ENCODE measurements at places on chromosomes 5 and 9.

GRCh38 chr9:126844085-126844484 is 16.4 kb upstream of the ZBTB34 start:
- no peak for DNase-seq

- no peak for DNase-seq
Observed at GRCh38 chr9:115192835-115193525, 75.0 kb upstream of the TNC start.

GRCh38 chr9:75775966-75776691 is 114.3 kb upstream of the PCSK5 start:
- DNase-seq = no peak

GRCh38 chr9:104177676-104178075 is 83.6 kb downstream of the SMC2 start:
- DNase-seq = no peak

DNA sequence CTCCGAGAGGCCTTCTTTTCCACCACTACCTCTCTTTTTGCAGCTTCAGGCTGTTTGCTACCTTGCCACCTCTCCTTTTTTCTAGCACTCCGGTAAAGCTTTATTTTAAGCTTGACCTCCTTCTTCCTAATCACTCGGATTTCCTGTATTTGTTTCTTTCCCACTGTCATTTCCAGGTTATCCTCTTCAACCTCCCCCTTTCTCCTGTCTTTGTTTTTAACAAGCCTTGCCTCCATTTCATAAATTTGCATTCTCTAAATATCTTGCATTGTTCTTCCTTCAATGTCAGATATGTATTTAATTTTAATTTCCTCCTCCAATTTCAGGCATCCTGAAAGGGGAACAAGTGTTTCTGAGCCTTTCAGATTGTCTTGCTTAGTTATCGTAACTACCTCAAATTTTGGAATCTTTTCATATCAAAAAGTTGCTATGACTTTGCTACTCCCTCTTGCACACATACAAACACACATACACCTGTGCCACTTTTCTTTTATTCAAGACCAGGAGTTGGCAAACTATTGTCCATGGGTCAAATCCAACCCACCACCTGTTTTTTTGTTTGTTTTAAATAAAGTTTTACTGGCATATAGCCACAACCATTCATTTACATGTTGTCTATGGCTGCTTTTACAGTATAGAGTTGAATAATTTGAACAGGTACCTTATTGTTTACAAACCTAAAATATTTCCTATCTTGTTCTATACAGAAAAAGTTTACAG is 22.7 kb downstream of the DPYSL3 start:
- no peak for DNase-seq

DNA sequence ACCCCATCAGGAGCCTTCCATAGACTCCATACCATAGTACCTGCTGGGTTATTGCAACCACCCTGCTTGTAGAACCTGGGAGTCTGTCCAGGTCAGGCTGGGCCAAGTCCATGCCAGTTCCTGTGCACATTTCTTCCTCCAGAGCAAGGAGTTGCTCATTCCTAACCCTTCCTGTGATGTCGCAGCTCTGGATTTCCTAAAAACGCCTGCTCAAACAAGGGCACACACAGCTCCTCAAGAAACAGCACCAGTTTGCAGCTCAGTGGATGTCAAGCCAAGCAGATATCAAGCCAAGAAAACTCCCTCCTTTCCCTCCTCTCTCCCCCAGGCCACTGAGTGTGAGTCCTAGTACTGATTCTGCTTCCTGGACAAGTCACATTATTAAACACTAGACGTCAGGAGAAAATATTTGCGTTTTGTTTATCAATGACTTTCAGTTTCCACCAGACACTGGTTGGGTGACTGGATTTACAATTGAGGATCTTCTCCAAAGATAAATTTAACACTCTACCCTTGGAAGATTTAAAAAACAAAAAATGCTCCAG is 59.6 kb downstream of the SLC1A1 start:
- no peak for DNase-seq

- DNase-seq = no peak
Observed at GRCh38 chr9:98484162-98484561, 224.6 kb downstream of the GABBR2 start.

DNA sequence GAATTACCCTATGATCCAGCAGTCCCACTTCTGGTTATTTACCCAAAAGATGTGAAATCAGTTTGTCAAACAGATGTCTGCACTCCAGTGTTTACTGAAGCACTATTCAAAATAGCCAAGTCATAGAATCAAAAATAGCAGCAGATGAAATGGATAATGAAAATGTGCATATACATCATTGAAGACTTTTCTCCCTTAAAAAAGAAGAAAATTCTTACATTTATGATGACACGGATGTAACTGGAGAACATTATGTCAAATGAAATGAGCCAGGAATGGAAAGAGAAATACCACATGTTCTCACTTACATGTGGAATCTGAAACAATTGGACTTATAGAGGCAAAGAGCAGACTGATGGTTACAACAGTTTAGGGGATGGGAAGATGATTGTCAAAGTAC is 21.5 kb upstream of the PLEKHG4B start:
- DNase-seq = no peak

DNA sequence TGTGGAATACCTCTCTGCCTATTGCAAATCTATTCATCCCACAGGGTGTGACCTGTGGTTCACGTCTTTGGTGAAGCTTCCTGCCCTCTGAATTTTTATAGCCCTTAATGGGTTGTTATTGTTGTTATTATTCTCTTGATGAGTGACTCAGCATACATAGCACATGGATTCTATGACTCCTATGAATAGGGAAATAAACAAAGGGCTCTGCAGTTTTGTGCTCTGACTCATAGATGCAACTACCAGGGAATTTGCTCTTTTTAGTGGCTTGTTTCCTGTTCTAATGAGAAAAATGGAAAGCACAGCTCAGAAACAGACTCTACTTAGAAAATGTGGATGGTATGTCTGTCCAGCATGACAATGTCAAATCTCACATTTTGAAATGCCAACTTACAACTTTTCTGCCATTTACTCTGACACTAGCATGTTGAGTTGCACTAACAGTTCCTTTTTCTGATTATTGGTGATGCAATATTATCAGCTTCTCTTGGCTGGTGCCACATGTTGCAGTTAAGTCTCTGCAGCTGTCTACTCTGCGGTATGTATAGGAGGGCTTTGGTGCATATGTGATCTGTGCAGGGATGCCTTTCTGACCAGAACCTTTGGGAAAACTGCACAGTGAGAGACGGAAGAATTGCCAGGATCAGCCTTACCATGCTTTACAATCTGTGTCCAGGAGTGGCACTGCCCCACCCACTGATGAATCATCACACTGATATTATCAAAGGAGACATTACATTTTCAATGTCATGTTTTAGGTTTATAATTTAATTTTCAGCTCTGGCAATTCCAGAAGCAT is 996.4 kb upstream of the WWC1 start:
- DNase-seq = no peak

GRCh38 chr5:31193591-31194467 is at the start of gene CDH6:
Gene CDH6 (plus strand): TSS chr5:31193686. CDS start chr5:31267474, 73,788 bp downstream.
- DNase-seq = no peak

DNA sequence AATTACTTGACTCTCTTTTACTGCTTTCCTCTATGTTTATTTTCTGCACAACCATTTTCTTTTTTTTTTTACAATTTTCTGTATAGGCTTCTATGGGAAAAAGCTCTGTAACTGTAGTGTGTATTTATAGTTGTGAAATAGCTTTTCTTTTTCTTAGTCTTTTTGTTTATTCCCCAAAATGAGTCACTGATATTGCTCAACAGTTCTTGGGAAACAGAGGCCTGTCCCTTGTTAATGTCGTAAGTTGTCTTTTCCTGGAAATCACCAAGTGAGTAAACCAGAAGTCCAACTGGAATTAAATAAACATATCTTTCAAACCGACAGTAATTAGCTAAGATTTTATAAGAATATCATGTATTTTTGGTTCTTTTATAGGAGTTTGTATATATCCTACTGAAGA is 325.1 kb upstream of the PRR16 start:
- DNase-seq = no peak

DNA sequence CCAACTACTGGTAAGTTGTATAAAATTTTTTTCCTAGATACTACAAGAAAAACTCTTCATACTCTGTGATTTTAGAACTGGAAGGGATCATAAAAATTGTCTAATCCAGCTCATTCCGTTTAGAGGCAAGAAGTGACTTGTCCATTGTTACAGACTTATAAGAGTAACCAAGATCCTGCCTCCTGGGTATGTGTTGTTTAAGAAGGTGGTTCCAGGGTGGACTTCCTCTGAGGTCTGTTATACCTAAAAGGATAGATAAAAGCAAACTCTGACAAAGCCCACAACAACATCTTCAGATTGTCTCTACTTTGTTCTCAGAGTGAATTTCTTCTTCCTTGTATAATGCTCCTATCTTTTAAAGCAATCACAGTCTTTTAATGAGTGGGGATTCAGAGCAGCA is 24.2 kb downstream of the TGFBR1 start:
- no peak for DNase-seq

GRCh38 chr5:102418531-102418930 is 80.3 kb downstream of the SLCO6A1 start:
- DNase-seq = no peak

DNA sequence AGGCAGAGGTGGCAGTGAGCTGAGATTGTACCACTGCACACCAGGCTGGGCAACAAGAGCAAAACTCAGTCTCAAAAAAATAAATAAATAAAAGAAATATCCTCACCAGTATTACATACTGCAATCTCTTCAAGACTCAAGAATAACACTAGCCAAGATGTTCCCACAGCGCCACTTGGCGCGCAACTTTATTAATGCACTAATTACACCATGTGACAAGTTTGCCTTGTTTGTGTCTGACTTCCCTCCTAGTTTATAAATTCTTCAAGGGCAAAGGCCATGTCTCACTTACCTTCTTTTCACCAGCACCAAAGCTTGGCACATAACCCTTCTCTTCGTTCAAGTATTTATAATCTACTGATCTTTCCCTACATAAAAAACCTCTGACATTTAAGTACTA is 4.8 kb downstream of the SKP1 start:
- DNase-seq = no peak

- DNase-seq = no peak
Observed at GRCh38 chr5:133818869-133819600, 149.4 kb downstream of the C5orf15 start.

DNA sequence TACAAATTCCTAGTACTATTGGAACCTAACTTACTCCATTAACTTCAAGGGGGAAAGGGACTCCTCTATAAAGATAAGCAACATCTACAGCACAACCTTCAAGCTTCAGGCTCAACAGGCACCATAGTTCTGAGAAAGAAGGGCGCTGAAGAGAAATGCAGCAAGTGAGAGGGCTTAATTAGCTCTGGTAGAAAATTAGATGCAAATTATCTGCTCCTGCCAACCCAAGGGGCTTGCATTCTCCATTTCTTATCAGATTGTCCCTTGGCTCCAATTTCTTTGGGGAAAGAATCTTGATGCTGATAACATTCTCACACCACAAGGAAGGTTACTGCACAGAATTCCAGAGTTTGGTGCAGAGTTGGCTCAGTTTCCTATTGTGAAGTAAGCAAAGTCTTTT is 214.6 kb downstream of the GABRG2 start:
- no peak for DNase-seq

DNA sequence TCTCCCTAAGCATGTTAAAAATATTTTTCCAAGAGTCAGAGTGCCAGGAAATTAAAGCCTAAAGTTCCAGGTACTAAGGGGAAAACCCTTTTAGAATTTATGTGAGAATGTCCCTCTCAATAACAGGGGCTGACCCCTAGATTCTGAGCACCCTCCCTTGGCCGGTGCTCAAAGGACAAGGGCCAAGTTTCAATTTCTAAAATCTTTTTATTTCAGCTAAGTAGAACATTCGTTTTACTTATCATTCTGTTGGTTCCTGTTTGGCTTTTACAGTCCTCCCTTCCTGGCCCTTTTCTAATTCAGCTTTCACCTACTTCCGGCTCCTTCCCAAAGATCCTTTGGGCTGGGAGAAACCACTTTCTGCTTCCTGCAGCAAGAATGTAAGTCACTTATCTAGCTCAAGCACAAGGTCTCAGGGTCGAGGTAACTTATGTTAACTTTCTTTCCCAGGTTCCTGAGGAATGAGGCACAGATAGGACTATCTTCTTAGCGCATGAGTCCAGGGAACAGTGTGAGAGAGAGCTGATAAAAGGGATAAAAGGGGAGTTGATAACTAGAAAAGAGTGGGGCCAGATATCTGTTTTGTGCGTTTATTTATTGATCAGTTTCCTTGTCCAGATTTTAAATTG is 34.6 kb upstream of the F2RL2 start:
- DNase-seq = no peak

DNA sequence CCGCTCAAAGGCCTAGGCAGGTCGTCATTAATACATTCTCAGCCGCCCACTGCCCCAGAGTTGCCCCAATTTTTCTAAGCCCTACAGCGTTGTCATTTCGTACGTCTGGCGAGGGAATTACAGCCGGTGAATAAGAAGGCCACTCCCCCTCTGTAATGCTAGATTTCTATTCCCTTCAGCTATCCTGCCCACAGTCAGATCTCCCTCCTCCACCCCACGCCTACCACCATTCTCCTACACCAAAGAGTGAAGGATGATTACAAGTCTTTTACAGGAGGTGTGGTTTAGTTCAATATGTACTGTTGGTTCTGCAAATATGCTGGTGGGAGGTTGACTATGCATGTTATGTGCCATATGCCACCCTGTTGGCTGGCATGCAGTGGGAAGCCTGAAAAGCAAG is 83.7 kb upstream of the SMIM15 start:
- DNase-seq = no peak

- DNase-seq = no peak
Observed at GRCh38 chr5:68565427-68565826, 349.9 kb downstream of the PIK3R1 start.

GRCh38 chr9:27535701-27536118 is 6.1 kb upstream of the MOB3B start:
- no peak for DNase-seq

DNA sequence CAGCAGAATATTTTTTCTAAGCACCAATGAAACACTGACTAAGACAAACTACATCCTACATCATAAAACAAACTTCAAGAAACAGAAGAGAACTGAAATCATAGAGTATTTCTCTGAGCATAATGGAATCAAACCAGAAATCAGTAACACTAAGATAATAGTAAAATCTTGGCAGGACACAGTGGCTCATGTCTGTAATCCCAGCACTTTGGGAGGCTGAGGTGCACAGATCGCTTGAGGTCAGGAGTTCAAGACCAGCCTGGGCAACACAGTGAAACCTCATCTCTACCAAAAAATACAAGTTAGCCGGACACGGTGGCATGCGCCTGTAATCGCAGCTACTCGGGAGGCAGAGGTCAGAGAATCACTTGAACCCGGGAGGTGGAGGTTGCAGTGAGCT is 63.1 kb downstream of the RNF130 start:
- no peak for DNase-seq

GRCh38 chr5:124279146-124279876 is 467.1 kb downstream of the ZNF608 start:
- DNase-seq = no peak

GRCh38 chr5:74402553-74402952 is 238.0 kb downstream of the ENC1 start:
- no peak for DNase-seq
